ENCODE measurements at places on chromosomes 6 and 20.

DNA sequence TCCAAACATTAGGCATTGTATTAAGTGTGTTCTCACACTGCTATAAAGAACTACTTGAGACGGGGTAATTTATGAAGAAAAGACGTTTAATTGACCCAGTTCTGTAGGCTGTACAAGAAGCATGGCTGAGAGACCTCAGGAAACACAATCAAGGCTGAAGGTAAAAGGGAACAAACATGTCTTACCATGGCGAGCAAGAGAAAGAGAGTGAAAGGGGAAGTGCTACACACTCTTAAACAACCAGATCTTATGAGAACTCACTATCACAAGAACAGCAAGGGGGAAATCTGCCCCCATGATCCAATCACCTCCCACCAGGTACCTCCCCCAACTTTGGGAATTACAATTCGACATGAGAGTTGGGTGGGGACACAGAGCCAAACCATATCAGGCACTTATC, 86.6 kb upstream of the TOP1 start:
- DNase-seq, result no peak

DNA sequence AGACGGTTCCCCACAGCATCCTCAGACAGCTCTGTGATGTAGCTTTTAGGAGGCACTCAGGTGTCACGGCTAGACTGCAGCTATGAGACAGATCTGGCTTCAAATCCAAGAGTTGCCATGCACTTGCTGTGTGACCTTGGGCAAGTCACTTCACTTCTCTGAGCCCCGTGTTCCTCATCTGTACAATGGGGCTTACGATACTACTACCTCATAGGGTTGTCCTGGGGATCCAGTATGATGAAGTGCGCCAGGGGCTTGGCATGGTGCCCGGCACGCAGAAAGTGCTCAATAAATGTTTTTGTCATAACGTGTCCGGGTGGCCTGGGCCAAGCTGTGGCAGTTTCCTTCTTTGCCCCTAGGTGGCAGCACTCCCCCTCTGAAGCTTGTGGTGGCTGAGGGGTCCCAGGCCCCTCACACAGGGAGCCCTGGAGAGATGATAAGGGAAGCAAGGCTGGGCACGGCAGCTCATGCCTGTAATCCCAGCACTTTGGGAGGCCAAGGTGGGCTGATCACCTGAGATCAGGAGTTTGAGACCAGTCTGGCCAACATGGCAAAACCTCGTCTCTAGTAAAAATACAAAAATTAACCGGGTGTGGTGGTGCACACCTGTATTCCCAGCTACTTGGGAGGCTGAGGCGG, 19.1 kb upstream of the CHMP4B start:
- no peak for DNase-seq

DNA sequence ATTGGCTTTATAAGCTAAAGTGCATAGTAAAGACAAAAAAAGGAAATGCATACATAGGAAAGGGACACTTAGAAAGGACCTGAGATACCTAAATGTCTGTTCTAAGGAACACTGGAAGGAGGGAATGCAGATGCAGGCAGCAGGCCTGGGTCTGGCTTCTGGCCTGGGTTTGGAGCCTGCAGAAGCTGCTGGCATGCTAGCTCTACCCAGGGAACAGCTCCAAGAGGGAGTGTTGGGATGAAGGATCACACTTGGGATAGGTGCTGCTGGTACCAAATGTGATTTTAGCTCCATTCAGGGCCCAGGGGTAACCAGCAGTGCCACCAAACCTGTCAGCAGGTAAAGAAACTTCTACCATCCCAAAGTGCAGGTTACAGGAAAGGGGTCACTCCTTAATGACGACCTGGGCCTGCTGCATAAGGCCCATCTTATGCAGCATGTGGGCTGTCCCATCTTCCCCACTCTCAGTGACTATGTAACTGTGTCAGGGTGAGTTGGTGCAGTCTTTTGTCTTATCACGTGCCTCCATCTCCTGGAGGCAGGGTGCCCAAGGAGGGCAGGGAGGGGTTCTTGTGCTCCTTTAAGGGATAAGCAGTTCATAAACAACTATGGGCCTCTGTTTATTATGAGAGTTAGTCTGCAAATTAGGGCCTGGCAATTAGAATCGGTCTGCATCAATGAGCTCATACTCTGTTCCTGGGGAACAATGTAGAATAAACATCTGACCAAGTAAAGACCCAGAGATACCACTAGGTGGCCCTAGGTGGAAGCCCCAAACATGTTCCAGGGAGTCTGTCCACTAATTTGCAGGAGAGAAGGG, 26.9 kb downstream of the DDX27 start:
- DNase-seq, result peak; percentile 25

DNA sequence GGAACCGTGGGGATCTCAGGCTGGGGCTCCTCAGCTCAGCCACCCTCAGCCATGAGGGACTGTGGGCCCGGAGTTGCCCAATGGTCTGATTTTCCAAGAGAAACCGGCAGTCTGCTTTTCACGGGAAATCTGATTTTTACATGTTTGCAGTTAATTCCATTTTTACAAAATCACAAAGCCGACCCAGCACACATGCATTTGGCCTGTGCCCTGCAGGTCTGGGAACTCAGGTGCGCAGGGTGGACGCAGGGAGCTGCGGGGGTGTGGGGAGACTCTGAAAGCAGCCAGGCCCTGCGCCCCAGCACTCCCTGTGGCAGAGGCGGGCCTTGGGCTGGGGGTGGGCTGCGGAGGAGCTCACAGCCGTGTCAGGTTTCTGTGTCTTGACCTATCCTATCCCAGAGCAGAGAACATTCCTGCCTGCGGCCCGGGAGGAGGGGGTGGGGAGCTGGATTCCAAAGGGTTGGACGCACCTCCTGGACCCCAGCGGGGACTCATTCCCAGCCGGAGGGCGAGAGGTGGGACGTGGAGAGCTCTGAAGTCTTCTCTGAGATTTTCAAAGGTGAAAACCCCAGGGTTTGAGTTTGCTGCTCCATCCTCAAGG, 60.6 kb downstream of the ADNP start:
- DNase-seq, result no peak

DNA sequence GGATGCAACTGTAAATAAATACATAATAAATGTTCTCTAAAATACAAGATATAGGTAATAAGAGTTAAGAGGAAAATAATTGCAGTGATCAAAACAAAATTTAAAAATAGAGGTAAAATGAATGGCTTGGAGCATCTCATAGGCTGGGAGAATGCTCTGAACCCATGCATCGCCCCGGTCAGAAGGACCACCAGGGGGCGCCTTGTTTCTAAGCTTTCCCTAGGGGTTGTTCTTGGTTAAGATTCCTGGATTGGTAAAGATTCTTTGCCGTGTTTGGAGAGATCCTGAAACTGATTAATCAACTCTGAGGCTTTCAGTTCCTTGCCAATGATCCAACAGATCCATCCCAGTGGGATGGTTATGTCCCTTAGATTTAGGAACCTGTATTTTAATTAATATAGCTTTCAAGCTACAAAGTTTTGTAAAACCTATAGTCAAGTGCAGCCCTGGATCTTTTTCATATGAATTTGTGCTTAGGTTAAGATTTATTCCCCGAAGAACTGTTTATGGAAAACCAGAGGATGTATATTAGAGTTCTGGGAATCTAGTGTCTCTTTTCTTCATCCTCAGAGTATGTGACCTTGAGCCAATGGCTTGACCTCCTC, 45.3 kb upstream of the PRELID3B start:
- DNase-seq, result peak; percentile 25

DNA sequence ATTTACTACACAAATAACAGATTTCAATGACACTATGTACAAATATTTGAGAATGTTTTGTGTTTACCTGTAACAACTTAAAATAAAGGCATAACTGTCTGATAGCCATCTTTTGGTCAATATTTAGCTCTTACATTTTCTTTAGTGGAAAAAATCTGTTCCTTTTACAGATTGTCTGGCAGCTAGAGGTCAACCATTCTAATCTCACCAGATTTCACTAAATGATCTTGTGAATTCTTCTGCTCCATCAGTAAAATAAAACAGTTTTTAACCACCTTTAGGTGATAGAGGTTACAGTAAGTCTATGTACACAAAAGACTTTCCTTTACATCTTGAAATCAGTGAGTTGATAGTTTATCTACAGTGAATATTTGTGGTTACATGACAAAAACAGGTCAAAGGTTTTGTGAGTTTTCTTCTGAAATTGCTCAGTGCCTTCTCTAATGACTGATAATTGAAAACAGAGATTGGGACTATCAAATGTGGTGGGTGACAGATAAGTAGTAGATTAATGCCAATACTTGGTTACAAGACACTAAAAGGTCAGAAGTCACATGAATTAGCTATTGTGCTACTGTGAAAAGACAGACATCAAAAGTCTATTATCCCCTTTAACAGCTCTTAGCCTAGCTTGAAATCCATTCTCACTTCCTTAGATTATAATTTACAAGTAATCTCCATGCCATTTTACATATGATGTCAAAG, 47.4 kb downstream of the BMP5 start:
- no peak for DNase-seq

GRCh38 chr20:10370091-10370887, 63.7 kb downstream of the MKKS start:
- no peak for DNase-seq

DNA sequence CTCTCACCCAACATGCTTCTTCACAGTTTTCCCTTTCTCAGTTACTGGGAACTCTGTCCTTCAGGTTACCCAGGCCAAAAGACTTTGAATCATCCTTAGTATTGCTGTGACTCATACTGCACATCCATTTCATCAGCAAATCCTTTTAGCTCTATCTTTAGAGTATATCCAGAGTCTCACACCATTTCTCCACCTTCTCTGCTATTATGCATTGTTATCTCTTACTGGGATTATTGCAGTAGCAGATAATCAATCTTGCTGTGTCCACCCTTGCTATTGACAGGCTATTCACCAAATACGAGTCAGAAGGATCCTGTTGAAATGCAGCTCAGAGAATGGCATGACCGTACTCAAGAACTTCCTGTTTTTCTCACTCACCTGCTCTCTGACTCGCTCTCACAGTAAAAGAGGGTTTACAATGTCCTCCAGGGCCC, 57.3 kb downstream of the BCKDHB start:
- DNase-seq, result no peak

DNA sequence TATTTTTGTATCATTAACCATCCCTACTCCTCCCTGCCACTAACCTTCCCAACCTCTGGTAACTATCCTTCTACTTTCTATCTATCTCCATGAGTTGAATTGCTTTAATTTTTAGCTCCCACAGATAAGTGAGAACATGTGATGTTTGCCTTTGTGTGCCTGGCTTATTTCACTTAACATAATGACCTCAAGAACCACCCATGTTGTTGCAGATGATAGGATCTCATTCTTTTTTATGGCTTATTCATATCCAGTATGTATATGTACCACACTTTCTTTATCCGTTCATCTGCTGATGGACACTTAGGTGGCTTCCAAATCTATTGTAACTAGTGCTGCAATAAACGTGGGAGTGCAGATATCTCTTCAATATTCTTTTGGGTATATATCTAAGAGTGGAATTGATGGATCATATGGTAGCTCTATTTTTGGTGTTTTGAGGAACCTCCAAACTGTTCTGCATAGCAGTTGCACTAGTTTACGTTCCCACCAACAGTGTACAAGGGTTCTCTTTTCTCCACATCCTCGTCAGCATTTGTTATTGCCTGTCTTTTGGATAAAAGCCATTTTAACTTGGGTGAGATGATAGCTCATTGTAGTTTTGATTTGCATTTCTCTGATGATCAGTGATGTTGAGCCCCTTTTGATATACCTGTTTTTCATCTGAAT, 201.4 kb downstream of the ARHGAP18 start:
- DNase-seq, result no peak

GRCh38 chr6:33428966-33429749, 9.3 kb downstream of the SYNGAP1 start:
- DNase-seq, result no peak

DNA sequence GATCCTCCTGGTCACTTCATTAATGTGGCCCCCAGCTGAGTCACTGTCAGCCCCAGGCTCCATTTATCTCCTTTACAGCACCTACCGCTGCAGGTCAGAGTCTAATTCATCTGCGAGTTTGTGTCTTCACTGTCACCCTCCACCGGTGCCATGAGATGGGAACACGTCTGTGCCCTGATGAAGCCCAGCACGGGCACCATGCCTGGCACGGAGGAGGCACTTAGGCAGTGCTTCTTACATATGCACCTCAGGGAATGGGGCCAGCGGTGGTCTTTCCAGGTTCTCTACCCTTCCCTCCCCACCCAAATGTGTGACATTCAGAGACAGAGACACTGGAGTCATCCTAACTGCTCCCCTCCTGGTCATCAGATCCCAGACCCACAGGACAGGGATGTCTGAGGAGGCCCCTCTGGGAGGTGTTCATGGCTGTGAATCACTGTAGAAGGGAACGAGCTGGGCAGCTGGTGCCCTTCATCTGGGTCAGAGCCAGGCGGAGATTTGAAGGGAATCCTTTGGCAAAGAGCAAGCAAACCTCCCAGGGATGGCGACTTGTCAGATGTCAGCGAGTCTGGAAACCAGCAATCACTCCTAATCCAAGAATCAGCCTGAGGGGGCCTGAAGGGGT, 364.6 kb downstream of the PREX1 start:
- no peak for DNase-seq

GRCh38 chr20:41862476-41862875, 244.3 kb upstream of the CHD6 start:
- no peak for DNase-seq

DNA sequence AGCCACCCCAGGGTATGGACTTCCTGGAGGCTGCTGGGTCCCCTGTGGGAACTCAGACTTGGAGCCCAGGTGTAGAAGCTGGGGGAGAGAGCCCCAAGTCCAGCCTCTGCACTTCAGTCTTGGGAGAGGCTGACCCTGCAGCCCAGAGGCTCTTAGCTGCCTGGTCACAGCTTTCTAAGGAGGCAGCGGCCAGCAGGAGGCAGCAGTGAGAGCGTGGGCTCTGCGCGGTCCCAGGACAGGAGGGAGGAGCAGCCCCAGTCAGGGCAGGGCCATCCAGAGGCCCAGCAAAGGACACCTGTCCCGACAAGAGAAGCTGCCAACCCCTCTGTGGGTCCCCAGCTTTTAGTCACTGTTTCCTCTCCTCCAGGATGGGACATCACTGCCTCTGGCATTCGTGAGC, 9.4 kb downstream of the TREML2 start:
- no peak for DNase-seq

DNA sequence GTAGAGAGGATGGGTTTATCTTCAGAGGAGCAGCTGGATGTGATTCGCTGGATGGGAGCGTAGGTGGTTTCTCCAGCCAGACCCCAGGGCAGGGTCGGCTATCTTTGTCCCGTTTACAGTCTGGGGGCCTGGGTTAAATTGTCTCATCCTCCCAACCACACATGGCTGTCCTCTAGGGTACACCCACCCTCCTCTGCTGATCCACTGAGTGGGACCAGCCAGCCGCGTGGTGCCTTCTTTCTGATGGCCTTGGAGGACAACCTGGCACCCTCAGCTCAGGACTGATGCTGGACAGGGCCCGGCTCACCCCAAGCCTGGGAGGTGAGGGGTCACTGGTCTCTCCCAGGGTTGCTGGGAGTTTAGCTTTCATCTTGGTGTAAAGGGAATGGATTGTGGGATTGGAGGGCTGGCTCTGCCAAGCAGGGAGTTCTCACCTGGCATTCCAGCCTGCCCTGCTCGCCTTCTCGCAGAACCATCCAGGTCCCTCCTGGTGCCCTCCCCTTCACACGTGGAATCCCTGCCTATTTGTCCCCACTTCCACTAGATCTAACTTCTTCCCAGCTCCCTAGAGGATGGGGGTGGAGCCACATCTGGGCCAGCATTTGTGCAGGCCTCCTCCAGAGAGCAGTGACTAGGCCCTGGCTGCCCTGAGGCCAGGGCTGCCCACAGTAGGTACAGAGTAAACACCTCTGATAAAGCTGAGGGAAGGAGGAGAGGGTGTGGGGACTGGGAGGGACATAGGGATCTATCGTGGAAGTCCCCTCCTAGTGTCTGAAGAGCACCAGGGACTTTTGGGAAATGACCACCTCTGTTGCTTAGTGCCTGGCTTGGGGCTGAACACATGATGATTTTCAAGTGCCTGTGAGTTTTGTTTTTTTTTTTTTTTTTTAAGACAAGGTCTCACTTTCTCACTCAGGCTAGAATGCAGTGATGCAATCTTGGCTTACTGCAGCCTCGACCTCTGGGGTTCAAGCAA, 1.6 kb downstream of the ITPR3 start:
- DNase-seq, result no peak
